Left renal pelvis (tissue), 4 donors: ENCODE measurements at places on chromosomes 1 and 21. TPM values are rescaled to one million over a fixed set of nuclear protein-coding genes. Genes with fewer than 3 reads are reported as not detected.

CD34 gene
- polyA plus RNA-seq: 83.0 TPM

DNA sequence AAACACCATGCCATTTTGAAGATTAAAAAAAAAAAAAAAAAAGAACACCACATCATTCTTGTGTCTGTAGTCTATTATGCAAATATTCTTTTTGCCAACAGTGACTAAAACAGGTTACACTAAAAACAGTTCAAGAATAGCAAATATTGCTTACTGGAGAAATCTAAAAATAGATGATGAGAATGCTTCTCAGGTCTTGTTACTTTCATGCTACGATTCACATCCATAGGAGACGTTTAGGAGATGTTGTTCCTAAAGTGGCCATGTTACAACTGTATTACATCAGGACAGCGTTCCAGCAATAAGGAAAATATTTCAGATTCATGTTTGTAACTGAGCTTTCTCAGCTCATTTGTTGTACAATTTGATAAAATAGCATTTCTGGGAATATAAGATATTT is 32.3 kb downstream of the RAB3GAP2 start:
- no peak for DNase-seq

FBXO42 gene
- 17.7 TPM for polyA plus RNA-seq

OR2T29 gene
- not detected for polyA plus RNA-seq

CFHR1 gene
- not detected for polyA plus RNA-seq

GRCh38 chr1:215119056-215119455 is 36.5 kb downstream of the KCNK2 start:
- no peak for DNase-seq

AMY1C gene
- polyA plus RNA-seq: not detected

CLDN14 gene
- polyA plus RNA-seq: 6.1 TPM

CLDN19 gene
- 2.1 TPM for polyA plus RNA-seq

DNA sequence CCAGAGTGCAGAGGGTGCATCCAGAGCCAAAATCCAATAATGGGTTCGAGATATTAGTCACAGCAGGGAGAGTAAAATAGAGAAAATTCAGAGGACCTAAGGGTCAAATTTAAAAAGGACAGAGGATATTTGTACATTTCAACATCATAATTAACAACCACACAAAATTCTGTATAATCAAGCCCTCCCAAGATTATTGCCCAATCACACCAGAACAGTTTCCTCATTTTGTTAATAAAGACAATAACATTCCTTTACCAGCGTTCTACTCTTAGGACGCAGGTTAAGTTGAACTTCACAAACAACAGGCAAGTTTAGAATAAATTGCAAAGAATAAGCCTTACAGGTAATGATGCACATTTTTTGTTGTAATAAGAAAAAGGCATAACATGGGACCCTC is 462.8 kb downstream of the PTPRC start:
- no peak for DNase-seq

- no peak for DNase-seq
These were observed 9.4 kb upstream of the TARBP1 start for GRCh38 chr1:234488054-234489006.

GRCh38 chr1:211329764-211330201 is 3.1 kb downstream of the TRAF5 start:
- no peak for DNase-seq

- DNase-seq: no peak
These were observed 2.9 kb upstream of the PRRX1 start for GRCh38 chr1:170660871-170661645.

DNA sequence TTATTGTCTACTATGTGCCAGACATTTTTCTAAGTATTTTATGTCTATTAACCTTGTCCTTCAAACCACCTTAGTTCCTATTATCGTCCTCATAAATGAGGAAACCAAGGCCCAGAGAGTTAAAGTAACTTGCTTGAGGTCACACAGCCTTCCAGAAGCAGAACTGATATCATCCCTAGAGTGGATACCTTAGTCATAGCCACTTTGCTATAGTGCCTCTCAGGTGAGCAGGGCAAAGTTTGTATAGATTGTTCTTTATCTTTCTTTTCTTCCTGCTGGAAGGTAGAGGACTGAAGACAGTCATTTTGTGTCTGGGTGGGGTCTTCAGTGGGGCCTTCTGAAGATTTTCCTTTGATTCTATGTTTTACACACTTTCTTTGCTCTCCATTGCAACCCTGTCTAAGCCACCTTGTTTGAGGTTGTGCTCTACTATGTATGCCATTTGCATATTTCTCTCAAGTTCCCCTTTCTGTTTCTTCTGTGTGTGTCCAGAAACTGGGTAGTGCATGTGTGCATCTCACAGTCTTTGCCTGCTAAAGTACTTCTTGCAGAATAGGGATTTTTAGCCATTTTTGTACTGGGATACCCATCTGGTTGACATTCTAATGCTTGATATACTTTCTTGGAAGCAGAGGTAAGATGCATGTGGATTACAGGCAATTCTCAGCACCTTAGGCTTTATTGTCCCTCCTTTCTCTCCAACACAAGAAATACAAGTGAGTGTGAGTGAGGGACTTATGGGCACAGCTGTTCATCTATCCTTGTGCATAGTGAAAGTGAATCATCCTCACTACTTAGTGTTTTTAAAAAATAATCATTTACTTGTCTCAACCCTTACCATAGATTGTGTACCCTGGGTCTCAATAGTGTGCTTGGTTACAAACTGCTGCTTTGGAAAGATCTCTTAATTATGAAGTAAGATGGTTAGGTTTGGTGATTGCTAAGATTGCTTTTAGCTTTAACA is 207.6 kb upstream of the HMCN1 start:
- no peak for DNase-seq

- DNase-seq: no peak
These were observed 61.8 kb upstream of the RPL11 start for GRCh38 chr1:23629708-23630290.

GRCh38 chr1:165958306-165958705 is 130.9 kb downstream of the UCK2 start:
- no peak for DNase-seq

HES4 gene
- 5.5 TPM for polyA plus RNA-seq

GRCh38 chr1:57234459-57234858 is 189.4 kb downstream of the DAB1 start:
- no peak for DNase-seq

GRCh38 chr1:226990133-226990716 is 50.1 kb downstream of the COQ8A start:
- DNase-seq: no peak

HPCA gene
- 0.99 TPM for polyA plus RNA-seq

MEX3A gene
- polyA plus RNA-seq: 46.9 TPM

DNA sequence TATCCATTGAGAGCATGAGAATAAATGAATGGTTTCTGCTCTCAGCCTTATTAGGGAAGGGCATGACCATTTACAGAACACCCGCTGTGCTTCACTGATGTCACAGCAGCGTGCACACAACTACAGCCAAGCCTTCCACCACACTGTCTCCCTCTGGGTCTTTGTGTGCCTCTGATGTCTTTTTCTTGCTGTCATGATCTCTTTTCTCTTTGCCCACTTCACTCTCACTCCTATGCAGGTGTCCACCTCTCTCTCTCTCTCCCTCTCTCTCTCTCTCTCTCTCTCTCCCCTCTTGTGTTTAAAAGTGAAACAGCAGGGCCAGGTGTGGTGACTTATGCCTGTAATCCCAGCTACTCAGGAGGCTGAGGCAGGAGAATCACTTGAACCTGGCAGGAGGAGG is 232.5 kb upstream of the JUN start:
- no peak for DNase-seq

DNA sequence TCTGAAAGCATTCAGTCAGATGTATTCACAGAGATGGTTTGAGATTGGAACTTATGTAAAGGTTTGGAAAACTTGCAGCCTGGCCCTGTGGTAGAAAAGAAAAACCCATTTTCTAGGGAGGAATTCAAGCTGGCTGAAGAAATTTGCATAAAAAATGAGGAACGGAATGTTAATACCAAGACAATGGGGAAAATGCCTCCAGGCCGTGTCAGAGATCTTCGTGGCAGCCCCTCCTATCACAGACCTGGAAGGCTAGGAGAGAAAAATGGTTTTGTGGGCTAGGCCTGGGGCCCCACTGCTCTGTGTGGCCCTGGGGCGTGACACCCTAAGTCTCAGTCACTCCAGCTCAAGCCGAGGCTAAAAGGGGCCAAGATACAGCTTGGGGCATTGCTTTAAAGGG is 26.7 kb downstream of the NME7 start:
- no peak for DNase-seq

DNA sequence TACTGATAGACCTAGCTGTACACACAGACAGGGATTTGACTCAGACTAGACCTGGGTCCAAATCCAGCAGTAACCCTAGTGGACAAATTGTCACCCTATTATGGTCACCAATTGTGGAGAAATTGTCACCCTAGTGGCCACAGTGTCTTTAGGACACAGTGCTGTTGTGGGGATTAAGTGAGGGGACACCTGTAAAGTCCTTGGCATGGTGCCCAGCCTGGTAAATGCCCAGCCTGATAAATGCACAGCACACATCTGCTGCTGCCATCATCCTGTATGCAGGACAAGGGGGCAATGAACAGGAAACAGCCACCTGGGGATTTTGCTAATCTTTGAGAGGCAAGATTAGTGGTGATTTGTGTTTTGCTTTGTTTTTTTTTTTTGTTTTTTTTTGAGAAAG is 2.3 kb downstream of the TMEM61 start:
- no peak for DNase-seq

GRCh38 chr1:231748760-231749415 is 122.3 kb downstream of the DISC1 start:
- DNase-seq: no peak

DNA sequence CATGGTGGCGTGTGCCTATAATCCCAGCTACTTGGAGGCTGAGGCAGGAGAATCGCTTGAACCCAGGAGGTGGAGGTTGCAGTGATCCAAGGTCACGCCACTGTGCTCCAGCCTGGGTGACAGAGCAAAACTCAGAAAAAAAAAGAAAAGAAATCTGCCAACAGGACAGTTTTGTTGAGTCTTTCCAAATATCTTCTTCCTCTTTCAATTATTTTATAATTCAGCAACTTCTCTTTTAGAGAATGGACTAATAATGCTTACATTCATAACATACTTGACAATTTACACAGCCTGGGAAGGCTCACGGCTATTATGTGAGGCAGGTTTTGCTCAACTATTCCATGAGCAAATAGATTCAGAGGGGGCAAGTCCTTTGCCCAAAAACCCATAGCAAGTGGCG is 18.1 kb downstream of the CNR2 start:
- no peak for DNase-seq

FLG gene
- polyA plus RNA-seq: 2.5 TPM

GRCh38 chr1:172637522-172637921 is 21.4 kb upstream of the FASLG start:
- DNase-seq: no peak

GRCh38 chr1:89686520-89686919 is 53.6 kb downstream of the LRRC8C start:
- no peak for DNase-seq

PGBD5 gene
- polyA plus RNA-seq: 6.1 TPM

DNA sequence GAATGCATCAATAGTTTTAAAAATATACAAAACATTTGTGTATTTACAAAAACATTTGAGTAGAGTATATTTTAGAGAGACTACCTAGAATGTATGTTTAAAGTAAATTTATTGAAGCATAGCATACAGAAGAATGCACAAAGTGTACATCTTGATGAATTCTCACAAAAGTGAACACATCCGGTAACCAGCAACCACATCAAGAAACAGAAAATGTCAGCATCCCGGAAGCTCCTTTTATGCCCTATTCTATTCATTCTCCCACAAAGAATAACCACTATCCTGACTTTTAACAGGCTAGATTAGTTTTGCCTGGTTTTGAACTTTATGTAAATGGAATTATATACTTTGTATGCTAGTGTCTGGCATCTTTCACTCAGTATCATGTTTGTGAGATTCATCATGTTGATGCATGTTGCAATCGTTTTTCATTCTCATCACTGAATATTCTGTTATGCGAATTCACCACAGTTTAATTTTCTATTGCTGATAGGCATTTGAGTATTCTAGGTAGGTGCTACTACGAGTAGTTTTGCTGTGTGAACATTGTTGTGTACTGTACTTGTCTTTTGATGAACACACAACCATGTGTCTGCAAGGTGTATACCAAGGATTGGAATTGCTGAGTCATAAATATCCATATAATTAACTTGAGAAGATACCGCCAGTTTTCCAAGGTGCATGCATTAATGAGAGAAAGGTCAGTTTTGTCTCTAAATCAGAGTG is 75.4 kb downstream of the CACHD1 start:
- no peak for DNase-seq

- DNase-seq: no peak
These were observed 32.0 kb upstream of the EDARADD start for GRCh38 chr1:236361909-236362590.

LEPROT gene
- 180 TPM for polyA plus RNA-seq

DNA sequence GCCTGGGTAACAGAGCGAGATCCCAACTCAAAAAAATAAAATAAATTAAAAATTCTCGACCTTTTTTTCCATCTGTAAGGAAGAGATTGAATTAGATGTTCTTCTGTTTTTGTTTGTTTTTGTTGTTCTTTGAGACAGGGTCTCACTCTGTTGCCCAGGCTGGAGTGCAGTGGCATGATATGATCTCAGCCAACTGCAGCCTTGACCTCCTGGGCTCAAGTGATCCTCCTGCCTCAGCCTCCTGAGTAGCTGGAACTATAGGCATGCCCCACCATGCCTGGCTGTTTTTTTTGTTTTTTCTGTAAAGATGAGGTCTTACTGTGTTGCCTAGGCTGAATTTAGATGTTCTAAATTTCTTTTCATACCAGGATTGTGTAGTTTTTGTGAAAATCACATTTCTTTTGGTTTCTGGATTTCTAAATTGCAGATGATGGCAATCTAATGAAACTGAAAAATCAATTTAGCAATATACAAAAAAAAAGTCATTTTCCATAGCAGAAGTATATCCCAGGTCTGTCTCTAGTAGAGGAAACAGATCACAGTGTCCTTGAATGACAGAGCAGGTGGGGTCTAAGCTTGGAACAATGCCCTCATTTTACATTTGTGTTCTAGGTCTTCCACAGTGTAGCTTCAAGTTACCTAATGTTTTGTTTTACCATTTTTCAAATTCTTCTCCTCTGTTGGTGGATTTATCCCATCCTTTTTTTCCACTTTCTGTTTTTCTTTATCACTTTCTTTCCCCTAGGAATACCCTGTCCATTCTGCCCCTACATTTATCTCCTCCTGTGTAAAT is 20.3 kb downstream of the ZYG11A start:
- no peak for DNase-seq
